ENCODE measurements at places on chromosomes 1 and 21.

- no peak for DNase-seq
Measured at GRCh38 chr1:89802841-89803240, 18.0 kb upstream of the LRRC8D start.

- no peak for DNase-seq
Measured at GRCh38 chr1:97864615-97865014, 56.2 kb downstream of the DPYD start.

DNA sequence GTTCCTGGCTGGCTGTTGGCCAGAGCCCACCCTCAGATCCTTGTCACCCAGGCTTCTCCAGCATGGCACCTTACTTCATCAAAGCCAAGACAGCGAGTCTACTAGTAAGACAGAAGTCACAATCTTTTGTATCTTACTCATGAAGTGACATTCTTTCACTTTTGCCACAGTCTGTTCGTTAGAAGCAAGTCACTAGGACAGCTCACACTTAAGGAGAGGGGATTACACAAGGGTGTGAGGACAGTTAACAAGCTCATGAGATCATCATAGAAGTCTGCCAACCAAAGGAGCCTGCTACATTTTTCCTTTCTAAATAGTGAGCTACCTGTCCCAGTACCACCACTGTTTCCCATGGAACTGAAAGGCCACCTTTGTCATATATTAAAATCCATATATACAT, 61.5 kb downstream of the PACC1 start:
- DNase-seq = no peak

DNA sequence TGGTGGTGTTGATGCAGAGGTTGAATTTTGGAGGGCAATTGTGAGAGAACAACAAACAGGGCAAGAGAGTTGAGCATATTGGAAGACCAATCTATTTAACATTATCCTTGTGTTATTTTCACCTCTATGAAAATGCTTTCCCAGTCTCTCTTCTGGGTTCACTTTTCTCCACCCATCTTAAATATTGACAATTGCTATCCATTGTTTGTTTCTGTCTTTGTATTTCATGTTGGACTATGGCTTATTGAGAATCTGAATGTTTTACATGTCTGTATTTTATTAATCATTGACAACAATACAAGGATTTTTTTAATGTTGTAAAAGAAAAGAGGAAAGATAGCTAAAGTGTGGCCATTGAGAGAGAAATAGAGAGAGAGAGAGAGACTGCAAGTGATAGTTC, 1121.5 kb downstream of the BRINP3 start:
- DNase-seq = no peak

DNA sequence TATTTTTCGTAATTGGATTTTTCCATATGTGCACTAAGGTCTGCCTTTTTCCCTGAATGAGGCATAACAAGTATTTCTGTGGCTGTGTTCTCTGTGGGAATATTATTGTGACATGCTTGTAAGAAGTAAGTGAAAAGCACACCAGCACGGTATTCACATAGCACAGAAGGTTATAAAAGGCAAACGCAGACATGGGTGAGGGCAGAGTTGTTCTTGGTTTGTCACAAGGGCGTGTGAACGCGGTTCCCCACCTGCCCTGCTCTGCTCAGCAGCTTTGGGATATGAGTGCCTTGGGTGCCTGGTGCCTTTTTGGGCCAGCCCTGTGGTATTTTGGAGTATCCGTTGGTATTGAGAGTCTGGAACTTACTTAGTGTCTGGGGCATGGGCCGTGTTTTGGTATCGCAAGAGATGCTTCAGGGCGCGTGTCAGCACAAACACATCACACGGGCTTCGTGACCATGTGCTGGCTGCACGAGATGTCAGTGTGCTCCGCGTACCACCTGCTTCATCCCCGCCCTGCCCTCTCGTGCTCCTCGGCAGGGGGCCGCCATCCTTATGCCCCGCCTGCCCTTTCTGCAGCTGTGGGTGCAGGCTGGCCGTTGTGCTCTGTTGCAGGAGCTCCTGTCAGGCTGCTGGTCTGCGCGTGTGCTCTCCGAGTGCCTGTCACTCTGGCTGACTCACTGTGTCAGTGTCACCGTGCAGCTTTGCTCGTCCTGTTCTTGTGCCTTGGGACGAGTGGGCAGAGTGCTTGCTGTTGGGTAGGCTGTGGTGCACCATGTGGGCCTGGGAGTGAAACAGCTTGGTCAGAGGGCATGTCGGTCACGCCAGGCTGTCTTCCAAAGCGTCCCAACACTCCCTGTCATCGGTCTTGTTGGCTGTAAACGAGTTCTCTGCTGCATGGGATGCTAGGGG, 15.0 kb downstream of the SKI start:
- DNase-seq = no peak

DNA sequence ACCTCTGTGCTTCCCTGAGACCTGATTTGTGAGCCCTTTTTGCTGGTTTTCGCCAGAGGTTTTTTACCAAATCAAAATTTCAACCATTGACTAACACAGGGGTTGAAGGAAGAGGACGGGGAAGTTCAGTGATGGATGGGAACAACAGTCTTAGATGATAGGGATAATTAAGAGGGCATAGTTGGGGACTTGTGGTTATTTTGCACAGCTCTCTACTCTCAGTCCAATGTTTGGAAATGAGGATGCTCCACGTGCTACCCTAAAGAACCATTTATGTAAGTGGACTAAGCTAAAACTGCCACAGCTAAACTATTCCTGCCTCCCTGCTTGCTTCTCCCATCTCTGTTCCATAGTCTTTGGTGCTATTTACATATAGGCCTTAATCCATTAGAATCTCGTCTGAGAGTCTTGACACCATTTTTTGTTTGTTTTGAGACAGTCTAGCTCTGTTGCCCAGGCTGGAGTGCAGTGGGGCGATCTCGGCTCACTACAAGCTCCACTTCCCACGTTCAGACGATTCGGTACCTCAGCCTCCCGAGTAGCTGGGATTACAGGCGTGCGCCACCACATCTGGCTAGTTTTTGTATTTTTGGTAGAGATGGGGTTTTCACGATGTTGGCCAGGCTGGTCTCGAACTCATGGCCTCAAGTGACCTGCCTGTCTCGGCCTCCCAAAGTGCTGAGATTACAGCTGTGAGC, 684 bp upstream of the MCL1 start:
- DNase-seq = no peak

- no peak for DNase-seq
Measured at GRCh38 chr1:94611681-94612475, 70.3 kb upstream of the F3 start.

GRCh38 chr1:220198186-220199005, 73.9 kb downstream of the RAB3GAP2 start:
- no peak for DNase-seq

DNA sequence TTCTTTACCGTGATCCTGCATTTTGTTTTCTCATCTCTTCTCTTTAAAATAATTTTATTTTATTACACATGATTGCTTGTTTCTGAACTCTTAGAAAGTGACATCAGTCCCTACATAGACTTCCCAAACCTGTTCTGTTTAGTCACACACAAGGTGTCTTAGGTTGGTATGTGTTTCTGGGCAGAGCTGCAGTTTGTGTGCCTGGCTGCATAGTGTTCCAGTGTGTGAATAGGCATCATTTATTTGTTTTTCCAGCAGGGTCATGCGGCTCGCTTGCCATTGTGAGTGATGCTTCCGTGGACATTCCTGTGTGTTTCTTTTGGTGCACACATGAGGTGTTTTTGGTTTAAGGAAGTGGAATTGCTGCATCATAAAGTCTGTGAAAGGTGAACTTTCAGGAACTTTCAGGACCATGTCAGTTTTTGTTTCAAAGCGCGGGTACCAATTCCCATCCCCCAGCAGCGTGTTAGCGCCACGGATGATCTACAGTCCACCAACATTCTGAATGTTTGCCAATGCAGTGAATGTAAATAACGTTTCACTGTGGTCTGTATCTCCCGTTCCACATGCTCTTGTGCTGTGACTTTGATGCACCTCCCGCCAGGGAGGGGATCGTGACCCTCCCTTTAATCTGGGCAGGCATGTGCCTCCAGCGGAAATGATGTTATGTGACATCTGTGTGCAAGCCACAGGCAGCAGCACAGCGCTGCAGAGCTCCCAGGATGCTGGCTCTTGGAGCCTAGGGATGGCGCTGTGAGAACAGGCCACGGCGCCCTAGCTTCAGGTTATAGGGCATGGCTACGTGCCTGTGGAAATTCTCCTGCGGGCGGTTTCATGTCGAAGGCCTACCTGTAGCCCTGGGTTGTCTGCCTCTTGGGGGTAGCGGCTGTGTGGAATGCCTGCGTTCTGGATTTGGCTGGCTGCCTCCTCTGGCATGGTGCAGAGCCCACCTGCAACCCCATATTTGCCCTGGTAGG, 144.6 kb upstream of the COL6A1 start:
- no peak for DNase-seq

- no peak for DNase-seq
Measured at GRCh38 chr1:59516881-59517280, 220.0 kb downstream of the FGGY start.

- DNase-seq = no peak
Measured at GRCh38 chr1:184743062-184743756, 11.4 kb downstream of the EDEM3 start.

DNA sequence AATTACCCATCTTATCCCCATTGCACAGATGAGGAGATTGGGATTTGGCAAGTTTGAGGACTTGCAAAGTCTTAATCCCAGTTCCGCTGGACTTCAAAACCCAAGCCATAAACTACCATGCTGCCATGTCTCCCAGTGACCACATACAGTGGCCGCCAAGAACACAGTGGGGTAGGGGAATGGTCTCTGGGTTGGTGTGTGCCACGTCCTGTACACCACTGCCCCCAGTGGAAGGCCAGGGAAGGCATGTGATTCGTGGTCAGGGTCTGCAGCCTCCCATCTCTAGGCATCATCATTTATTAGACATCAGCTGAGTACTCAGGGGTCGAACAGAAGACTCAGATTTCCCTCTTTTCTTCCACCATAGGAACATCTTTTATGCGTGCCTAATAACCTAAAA, 76.0 kb downstream of the MAN1C1 start:
- no peak for DNase-seq

DNA sequence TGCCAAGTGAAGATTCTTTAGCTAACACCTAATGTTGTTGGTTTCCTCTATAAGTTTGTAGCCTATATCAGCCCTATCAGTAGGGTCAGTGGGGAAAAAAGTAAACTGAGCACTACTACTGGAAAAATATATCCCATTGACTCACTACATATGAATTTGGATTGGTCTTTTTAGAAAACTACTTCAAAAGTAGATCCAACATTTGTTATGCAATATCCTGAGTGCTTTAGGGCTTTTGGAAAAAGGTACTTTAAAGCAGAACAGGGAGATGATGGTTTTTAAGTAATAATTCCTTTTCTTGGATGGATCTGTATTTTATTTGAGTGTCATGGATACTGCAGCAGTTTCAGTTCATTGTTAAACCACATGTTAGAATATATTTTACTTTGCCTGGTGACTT, 7.1 kb downstream of the C1orf21 start:
- DNase-seq = no peak

GRCh38 chr1:46302641-46303037, 777 bp downstream of the LRRC41 start:
- peak; percentile 40 for DNase-seq

- DNase-seq = no peak
Measured at GRCh38 chr1:208230668-208231529, 13.3 kb downstream of the PLXNA2 start.

DNA sequence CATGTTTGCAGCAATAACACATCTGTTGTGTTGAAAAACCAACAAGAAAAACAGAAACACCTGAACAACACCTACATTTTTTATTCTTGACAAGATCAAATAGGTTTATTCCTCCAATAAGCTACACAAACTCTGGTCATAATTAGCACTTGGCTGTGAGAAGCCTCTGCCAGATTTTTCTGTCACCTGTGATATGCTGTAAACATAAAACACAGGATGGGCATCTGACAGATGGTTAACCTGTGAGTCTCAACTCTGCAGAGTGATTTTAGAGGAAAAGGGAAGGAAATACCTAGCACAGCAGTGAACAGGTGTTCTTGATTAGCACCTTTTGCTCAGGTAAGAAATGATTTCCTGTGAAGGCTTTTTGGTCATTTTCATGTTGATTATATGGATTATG, 175.4 kb upstream of the COA6 start:
- no peak for DNase-seq

DNA sequence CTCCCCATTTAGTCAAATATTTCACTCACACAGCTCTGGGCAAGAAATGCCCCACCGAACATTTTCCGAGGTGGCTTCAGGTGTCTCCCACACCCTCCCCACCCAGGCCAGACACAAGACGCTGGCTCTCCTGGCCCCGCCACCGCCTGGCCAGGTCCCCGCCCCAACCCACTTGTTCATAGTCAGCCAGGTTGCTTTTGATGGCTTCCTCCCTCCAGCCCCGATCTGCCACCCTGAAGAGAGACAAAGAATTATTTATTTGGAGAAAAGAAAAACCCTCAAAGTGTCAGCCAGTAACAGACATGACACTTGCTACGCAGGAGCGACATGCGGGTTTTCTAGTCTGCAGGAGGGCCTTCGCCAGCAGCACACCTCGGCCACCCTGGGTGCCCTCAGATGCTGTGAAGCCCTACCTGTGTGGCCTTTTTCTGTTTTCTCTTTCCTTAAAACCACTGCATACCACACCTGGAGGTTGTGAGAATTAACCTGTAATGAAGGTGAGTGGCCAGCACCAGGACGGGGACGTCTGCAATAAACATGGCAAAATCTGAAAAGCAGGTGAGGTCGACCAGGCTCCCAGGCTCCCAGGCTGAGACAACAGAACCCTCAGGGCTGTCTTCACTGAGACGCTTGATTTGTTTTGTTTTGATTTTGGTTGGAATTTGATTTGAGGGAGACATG, 27.2 kb downstream of the SSBP3 start:
- DNase-seq = no peak

DNA sequence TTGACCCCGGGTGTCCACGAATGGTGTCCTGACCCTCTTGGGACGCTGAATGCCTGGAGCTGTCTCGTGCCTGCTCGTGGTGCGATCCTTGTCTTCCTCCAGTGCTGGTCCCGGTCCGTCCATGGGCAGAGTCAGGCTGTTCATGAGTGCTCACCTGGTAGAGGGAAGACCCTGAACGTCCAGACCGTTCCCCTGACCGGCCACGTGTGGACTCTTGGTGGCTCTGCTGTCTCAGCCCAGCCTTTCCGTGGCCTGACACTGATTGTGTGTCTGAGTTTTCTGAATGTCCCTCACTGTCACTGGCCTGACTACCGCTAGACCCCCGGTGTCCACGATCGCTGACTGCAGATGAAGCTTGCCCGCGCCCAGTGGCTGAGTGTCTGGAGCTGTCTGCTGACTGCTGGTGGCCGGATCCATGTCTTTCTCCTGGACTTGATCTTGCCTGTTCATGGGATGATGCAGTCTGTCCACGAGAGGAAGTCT, 11.7 kb downstream of the FLG start:
- no peak for DNase-seq

- peak; percentile 64 for DNase-seq
Measured at GRCh38 chr1:100734676-100735075, 15.1 kb downstream of the VCAM1 start.

DNA sequence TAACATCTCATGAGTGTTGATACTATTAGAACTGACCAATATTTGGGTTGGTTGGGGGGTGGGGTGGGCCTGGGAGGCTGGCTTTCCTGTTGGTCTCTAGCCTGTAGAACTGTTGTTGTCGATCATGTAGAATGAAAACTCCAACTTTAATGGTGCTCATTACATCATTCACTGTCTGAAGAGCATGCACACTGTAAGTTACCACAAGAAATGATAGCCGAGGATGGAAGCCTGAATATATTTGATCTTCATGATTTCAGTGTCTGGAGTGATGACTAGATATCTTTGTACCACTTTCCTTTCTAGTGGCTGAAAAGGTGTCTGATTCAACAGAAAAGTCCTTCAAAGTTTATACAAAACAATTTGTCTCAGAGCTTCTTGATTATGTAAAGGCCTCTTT, 123.6 kb downstream of the XCL2 start:
- no peak for DNase-seq
